ENCODE measurements at places on chromosomes 6 and 20.

DNA sequence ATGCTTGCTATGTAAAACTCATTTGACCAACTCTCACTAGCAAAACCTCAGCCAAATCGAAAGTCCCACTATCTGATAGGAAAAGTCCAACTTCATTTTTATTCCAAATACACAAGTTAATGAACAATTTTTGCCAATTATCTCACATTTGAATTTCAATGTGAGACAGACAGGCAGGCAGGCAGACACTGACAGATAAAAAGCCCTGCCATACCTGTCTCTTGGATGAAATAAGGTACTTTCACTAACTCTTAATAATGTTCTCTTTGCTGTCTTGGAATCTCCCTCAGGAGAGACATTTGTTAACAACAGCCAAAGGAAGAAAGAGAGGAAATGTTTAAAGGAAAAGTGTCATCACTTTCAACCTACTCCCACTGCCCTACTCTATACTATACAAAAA is 82.0 kb downstream of the RNGTT start:
- DNase-seq, result no peak

DNA sequence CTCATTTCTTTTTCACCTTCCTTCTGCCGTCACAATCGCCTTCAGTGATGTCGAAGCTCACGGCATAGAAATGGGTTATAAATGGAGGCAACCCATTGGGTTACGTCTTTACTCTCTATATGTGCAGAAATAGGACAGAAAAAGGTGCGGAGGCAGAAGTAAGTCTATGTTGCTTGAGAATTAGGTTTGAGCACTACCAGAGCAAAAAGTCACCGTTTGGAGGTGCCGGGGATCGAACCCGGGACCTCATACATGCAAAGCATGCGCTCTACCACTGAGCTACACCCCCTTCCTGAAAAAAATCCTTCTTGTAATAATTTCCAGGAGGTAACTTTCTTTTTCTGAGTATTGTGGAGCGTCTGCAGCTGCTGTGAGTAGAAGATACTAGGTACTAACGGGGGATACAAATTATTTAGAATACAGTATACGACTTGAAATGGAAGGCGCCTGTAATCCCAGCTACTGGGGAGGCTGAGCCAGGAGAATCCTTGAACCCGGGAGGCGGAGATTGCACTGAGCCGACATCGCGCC is 134.2 kb downstream of the TRIM27 start:
- DNase-seq, result no peak

- DNase-seq, result peak; percentile 73
Observed at GRCh38 chr6:148559848-148560433, 186.9 kb upstream of the UST start.

DNA sequence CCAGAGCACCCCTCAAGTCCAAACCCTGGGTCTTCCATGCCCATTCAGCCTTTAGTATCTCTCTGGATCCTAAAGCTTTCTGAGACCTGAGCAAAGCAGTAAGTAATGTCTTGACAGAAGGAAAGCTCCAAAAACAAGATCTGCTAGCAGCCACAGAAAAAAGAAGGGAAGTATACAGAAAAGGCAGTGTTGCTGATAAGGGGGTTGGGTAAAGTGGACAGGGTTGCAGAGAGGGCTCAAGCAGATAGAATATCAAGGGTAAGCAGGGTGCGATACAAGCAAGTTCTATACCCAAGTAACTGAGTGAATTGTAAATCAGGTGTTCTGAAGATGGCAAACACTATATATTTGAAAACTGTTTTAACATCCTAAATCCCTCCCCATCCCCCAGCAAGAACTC is 113.4 kb upstream of the CARMIL1 start:
- DNase-seq, result no peak

DNA sequence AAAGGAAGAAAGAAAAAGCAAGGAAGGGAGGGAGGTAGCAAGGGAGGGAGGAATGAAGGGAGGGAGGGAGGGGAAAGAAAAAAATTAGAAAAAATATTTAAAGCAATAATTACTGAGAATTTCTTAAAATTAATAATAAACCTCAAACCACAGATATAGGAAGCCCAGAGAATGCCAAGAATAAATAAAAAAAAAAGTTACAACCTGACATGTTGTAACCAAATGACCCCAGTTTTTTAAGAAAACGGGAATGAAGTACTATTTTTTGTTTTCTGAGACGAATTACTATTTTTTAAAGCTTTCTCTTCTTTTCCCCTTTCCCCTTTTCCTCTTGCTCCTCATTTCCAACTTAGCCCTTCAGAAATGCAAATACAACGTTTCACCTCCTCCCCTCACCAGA is 16.7 kb downstream of the SLC17A1 start:
- no peak for DNase-seq

DNA sequence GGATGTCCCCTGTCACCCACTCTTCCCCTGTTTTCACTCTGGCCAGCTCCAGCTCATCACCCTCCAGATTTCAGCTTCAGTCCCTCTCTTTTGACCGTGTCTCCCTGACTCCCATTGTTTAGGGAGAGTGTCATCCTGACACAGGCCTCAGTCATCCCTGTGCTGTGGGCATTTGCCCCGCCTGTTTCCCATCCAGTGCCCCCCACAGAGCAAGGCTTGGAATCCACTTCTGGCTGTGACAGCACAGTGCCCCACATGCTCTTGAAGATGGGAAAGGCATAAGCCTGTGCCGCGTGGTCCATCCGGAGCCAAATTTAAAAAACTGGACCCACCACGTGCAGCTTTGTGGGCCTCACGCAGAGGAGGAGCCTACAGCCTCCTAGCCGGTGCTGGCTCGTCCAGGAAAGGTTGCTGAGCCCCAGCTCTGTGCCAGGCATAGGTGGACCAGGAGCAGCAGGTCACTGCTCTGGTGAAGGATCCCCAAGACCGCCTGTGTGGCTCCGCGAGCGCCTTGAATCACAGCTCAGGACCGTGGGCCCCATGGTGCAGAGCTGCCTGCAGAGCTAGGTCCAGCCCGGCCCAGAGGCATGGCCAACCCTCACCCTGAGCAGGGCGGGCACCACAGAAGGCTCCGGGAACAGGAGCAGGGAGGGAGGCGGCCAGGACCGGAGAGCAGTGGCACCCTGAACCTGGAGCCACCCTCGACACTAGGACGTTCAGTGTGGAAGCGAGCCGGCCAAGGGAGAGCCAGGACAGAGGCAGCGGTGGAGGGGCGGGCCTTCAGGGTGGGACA is 172.8 kb downstream of the CDH4 start:
- no peak for DNase-seq

DNA sequence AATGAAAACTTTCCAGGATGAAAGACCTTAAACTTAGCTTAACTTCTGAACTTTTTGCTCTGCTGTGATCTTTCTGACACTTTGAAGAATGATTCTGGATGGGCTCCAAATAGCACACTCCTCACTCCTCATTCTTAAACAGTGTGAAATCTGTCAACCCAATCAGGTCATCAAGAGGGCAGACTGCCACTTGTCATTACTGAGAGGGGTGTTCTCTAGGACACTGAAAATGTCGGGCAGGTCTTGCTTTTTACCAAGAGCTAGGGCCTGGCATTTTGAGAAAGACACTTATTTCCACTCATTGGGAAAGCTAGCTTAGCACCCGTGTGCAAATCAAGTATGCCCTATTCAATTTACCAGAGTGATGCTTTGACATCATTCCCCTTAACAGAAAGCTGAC is 122.2 kb downstream of the MTFR2 start:
- no peak for DNase-seq

DNA sequence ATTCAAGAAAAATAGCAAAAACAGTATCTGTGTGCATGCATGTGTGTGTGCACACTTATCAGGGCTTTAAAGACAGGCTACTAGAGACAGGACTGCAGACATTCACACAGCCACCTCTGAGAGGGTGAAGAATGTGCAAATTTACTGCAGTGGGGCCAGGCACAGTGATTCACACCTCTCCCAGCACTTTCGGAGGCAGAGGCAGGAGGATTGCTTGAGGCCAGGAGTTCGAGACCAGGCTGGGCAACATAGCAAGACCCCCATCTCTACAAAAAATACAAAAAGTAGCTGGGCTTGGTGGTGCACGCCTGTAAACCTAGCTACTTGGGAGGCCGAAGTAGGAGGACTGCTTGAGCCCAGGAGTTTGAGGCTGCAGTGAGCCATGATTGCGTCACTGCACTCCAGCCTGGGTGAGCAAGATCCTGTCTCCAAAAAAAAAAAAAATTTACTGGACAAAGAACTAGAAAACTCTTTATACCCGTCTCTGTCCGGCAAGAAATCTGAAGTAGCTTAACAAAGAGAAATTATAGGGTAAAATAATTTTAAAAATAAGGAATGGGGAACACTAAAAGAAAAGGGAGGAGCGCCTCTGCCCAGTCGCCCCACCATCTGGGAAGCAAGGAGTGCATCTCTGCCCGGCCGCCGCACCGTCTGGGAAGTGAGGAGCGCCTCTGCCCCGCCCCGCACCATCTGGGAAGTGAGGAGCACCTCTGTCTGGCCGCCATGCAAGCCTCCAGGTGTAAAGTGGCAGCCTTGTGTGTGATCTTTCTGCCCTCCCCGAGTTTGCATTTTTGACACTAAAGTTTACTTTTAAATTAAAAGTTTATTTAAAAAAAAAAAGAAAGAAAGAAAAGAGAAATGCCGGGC is 105.1 kb downstream of the ZMYND8 start:
- DNase-seq, result no peak

DNA sequence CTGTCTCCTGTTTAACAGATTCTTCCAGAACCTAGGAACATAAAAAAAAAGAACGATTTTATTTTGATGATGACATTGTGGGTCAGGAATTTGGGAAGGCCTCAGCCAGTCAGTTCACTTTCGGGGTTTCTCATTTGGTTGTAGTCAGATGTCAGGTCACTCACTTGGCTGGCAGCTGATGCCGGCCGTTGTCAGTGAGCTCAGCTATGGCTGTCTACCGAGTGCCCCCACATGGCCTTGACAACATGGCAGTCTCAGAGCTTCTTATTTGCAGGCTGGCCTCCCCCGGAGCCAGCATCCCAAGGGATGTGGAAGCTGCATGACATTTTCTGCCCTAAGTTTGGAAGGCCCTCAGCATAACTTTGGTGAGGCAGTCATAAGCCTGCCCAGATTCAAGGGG is 11.5 kb downstream of the RNF217 start:
- DNase-seq, result no peak

DNA sequence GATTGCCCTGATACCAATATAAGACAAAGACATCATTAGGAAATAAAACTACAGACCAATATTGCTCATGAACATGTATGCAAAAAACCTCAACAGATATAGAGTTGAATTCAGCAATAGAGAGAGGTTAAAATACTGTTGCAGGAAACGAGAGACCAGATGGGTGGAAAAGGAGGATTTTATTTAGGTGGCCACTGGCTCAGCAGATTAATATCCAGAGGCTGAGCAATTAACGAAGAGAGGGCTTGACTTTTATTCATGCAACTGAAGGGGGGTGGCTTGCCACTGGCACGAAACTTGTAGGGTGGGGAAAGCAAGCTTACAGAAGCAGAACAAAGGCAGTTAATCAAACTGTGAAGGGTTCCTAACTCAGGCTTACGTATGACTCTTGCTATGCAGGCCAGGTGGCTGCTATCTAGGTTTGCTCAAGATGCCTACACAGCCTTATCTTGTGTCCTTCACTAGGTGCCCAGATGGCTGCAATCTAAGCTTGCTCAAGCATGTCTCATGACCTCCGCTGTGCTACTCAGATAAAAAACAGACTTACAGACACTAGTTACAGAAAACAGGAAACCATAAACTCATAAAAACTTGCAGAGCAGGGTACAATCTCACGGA is 126.4 kb downstream of the MMUT start:
- DNase-seq, result no peak

GRCh38 chr6:169587975-169588374 is 113.9 kb downstream of the WDR27 start:
- DNase-seq, result no peak

- no peak for DNase-seq
Observed at GRCh38 chr6:6390849-6391602, 70.6 kb upstream of the F13A1 start.

DNA sequence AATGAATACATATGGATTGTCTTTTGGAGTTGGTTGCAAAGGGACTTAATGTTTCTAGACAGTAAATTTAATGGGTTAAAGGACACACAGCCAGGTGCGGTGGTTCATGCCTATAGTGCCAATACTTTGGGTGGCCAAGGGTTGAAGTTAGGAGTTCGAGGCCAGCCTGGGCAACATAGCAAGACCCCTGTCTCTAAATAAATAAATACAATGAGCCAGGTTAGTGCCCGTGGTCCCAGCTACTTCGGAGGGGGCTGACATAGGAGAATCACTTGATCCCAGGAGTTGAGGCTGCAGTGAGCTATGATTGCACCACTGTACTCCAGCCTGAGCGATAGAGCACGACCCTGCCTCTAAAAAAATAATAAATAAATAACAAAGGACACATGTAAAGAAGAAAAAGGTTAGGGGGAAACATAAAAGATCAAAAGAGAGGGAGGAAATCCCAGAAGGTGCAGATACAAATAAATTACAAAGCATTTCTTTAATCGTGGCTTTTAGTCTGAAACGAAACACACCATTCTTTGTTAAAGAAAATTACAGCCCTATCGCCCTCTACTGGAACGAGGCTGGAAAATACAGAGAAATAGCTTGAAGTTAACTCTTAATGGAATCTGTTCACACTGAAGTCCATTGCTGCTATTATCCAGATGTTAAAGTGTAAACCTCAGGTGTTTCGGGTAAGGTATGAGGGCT is 42.6 kb upstream of the SCML4 start:
- peak; percentile 45 for DNase-seq

GRCh38 chr20:58019027-58019849 is 209.2 kb downstream of the ANKRD60 start:
- DNase-seq, result no peak

DNA sequence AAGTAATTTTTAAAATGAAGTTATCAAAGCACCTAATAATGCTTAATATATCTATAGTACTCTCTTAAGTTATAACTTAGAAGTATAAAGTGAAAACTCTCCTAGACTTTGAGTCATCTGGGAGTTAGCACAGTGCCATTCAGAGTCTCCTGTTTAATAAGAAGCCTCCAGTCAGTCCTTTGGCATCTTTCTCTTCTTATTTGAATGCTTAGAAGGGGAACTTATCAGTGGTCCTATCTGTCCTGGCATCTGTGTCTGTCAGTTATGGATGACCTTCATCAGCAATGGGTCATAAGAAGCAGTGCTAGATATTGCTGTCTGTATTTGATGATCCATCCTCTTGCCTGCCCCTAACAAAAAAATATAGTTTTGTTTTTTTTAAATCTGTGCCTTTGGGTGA is 15.2 kb downstream of the TMEM200A start:
- no peak for DNase-seq
